ENCODE measurements at places on chromosomes 3 and 15.

GRCh38 chr3:25856902-25857518 is 67.1 kb downstream of the OXSM start:
- peak; percentile 1 for DNase-seq

DNA sequence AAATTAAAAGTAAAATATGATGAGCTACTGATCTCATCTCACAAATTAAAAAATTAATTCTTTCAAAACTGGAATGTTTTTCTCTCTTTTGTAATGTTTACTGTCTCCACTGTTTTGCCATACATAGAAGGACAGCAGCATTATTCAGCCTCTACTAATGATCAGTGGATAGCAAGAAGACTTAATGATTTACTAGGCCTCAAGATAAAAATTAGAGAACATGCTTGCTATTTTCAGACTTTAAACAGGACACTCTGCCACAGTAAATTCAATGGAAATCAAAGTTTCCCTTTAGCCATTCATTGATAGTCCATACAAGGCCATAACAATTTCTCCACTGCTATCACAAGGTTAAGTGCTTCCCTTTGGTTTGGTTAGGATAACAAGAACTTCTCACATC is 129.4 kb downstream of the TMCC1 start:
- no peak for DNase-seq

DNA sequence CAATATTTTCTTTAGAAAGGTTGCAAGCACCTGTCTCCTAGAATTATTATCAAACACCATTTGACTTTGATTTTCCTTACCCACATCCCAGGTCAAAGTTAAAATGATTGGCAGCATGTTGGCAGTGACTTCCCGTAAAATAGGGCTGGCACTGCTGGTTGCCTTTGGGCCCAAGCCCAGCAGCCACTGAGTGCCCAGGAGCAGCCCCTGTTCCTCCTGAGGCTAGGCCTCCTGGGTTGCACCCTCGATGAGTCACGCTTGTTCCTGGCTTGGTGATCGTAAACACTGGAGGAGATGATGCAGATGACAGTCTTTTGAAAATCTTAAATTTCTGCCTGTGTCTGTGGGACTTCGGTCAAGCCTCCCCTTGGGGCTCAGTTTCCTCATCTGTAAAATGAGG is 290.0 kb downstream of the TLE3 start:
- no peak for DNase-seq

DNA sequence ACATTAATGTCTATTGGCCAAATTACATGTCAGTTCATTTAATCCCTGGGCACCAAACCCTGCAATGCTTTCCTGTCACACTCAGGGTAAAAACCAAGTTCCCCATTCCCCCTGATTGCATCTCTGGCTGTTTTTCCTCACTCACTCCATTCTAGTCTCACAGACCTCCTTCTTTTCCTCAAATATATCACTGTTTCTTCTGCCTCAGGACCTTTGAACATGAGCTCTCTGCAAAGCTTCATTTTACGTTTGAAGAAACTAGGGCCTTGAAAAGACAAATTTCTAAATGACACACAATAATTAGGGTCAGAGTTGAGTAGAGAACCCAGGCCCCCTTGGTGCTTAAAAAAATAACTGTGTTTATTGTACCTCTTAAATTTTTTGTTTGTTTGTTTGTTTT is 230.6 kb downstream of the THRB start:
- DNase-seq, result no peak

DNA sequence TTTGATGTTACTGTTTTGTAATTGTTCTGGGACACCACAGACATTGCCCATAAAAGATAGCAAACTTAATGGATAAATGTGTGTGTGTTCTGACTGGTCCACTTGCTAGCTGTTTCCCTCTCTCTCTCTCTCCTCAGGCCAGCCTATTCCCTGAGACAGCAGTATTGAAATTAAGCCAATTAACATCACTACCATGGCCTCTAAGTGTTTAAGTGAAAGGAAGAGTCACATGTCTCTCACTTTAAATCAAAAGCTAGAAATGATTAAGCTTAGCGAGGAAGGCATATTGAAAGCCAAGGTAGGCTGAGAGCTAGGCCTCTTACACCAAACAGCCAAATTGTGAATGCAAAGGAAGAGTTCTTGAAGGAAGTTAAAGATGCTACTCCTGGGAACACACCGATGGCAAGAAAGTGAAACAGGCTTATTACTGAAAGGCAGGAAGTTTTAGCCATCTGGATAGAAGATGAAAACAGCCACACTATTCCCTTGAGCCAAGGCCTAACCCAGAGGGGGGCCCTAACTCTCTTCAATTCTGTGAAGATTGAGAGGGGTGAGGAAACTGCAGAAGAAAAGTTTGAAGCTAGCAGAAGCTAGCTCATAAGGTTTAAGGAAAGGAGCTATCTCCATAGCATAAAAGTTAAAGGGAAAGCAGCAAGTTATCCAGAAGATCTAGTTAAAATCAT is 295.1 kb downstream of the CHST2 start:
- no peak for DNase-seq

- DNase-seq, result no peak
Measured at GRCh38 chr3:139941580-139941979, 6.6 kb downstream of the CLSTN2 start.

DNA sequence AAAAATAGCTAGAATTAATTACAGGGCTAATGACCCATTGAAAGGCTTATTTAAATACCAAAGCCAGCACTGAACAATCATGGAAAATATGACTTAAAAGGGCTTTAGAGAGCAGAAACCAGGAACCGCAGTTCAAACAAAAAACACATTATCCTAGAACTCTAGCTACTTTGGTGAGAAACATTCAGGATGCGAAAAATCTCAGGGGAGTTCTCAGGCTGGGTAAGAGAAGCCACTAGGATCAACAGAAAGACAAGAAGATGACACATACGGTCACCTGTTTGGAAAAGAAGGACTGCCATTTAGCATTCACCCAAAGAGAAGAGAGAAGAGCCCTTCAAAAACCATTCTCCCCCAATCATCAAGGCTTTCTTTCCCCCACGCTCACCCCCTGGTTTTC is 75.6 kb upstream of the ICE2 start:
- no peak for DNase-seq

DNA sequence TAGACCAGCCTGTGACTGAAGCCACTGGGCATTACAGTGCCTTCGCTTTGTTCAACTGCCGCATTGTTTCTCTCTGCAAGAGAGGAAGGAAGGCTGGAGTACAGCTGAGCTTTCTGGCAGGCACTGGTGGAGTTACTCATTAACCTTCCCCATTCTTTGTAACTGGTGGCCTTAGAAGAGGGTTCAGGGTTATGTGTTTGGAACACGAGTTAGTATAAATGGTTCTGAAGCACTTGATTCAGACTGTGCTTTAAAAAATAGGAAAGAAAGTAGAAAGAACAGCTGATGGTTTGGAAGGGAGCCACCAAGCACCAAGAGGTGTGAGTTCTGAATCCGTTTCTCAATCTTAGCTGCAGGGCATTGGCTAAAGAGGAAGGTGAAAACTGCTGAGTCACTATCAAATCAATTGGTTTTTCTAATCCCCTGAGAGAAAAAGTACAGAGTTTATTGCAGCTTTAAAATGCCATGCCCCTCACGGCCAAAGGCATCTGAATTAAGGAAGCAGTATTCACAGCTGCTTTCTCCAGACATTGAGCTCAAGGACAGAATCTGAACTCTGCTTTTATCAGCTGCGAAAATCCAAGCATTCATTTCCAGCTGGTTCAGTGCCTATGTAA is 3.6 kb downstream of the HGD start:
- DNase-seq, result no peak

DNA sequence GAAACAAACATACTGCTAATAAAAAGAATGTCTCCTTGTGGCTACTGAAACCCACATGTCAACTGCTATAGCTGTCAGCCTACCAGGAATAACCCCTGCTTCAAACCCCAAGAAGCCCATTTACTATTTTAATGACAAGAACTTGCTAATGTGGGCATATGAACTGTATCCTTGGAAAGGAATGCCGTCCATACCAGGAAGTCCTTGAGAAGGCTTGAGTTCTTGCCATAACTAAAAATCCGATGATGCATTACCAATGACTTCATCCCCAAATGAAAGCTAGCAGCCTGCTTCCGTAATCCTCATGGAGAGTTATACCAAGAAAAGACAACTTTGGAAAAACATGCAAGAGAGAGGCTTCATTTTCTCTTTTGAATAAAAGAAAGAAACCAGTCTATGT is 34.8 kb downstream of the MINDY4B start:
- DNase-seq, result no peak

GRCh38 chr3:39801216-39801615 is 8.2 kb upstream of the MYRIP start:
- DNase-seq, result no peak

DNA sequence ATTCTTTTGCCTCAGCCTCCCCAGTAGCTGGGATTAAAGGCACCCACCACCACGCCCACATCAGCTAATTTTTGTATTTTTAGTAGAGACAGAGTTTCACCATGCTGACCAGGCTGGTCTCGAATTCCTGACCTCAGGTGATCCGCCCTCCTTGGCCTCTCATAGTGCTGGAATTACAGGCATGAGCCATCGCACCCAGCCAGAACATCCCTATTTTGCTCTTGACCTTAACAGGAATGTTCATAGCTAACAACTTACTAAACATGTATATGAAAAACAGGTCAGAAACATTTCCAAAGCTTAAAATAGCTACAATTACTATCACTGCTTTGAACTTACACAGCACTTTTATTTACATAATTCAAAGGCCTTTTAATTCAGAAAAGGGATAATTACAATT is 33.7 kb downstream of the UQCC5 start:
- no peak for DNase-seq

GRCh38 chr3:122627301-122627700 is 49.9 kb downstream of the PARP15 start:
- DNase-seq, result no peak

- DNase-seq, result no peak
Measured at GRCh38 chr3:115947325-115947724, 324.0 kb downstream of the GAP43 start.

- no peak for DNase-seq
Measured at GRCh38 chr3:138253609-138254008, 66.5 kb downstream of the ARMC8 start.

DNA sequence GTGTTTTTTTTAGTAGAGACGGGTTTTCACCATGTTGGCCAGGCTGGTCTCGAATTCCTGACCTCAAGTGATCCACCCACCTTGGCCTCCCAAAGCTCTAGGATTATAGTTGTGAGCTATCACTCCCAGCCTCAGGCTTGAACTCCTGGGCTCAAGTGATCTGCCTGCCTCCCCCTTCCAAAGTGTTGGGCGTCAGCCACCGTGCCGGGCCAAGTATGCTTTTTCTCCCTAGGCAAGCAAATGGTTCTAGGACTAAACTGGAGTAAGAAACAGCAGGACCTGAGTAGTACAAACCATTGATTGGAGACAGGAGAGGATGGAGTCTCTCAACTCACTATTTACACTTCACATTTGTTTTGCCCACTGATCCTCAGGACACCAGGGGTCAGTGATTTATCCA is 4.6 kb upstream of the PTPN9 start:
- DNase-seq, result no peak

- DNase-seq, result peak; percentile 31
Measured at GRCh38 chr3:142982038-142982773, 18.7 kb upstream of the PAQR9 start.

- peak; percentile 41 for DNase-seq
Measured at GRCh38 chr15:80010131-80010673, 39.2 kb upstream of the BCL2A1 start.

- DNase-seq, result no peak
Measured at GRCh38 chr3:134721214-134721613, 70.4 kb upstream of the KY start.

- no peak for DNase-seq
Measured at GRCh38 chr3:107574650-107575049, 51.9 kb downstream of the BBX start.

GRCh38 chr3:45486136-45486535 is 97.8 kb downstream of the LARS2 start:
- no peak for DNase-seq

DNA sequence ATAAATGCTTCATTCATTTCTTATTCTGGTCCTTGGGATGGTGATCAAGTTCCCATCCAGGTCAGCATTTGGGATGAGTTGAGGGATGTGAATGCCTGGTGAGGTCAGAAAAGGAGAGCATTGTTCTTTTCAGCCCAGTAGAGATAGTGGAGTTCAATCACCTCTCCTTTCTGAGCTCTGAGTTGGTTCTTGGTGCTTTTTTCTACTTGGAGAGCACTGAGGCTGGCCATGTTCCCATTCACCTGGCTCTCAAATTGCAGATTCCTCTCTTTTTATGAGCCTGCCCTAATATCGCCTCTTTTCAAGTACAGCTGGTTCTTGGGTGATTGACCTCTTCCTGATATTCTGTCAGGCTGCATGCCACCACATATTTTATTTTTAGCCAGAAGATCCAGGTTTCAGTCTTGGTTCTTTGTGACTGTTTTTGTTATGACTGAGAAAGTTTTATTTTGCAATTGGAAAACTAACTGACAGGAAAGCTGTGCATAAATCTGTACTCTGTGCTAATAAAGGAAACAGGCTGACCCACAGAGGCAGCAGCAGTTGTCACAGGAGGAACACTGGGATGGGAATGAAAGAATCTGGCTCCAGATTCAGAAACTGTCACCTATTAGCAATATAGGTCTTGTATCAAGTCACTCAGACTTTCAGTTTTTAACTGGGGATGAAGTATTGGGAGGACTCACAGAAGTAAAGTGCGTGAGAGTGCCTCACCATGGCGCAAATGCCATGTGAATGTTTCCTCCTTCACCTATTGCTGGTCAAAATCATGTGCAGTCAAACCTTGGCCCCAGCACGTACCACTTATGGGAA is 10.7 kb downstream of the AQP9 start:
- no peak for DNase-seq

DNA sequence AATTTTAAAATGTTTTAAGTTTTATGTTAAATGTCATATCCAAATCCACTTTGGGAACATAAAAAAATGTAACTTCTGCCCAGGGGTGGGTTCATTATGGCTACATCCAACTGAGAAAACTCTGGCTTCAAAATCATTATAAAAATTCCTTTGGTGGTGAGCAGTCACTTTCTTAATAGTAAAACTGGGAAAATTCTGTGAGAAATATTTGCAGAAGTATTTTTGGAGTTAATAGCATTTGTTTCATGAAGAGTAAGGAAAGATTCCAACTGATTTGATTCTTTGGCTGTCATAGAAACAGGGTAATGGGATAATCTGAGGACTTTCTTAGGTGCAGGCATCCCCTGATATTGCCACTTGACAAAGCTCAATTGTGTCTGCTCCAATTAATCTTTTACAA is 38.8 kb downstream of the CPA3 start:
- DNase-seq, result no peak

DNA sequence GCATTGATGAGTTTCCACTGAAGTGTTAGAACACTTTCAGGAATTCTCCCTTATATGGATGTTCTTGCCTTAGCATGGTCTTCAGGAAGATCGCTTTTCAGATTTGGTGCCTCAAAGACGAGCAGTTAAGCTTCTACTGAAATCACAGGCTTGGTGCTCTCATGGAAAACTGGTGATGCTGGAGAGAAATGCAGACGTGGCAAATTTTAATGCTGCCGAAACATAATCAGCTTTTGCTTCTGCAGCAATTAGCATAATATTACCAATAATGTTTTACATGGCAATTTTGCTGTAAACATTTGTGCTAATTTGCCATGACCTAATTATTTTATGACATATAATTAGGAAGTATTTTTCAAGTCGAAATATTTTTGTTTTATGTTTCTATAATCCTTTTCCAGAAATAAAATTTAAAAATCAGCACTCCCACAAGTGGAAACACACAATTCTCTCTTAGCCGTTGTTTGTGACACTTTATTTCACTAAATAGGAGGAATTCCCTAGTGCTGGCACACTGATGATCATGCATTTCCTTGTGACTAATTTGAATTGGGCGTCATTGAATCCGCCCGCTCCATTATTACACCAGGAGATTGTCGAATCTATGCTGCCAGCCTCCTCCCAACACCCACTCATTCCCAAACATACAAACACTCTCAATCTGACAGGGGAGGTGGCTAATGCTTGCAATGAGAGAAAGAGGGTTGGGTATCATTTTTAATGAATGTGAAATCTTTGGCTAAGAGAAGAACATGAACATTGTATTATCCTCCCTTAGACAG is 506.8 kb upstream of the PPP2R3A start:
- no peak for DNase-seq
